Skeletal muscle cell (primary cell): ENCODE measurements at places on chromosomes 12 and 14.

DNA sequence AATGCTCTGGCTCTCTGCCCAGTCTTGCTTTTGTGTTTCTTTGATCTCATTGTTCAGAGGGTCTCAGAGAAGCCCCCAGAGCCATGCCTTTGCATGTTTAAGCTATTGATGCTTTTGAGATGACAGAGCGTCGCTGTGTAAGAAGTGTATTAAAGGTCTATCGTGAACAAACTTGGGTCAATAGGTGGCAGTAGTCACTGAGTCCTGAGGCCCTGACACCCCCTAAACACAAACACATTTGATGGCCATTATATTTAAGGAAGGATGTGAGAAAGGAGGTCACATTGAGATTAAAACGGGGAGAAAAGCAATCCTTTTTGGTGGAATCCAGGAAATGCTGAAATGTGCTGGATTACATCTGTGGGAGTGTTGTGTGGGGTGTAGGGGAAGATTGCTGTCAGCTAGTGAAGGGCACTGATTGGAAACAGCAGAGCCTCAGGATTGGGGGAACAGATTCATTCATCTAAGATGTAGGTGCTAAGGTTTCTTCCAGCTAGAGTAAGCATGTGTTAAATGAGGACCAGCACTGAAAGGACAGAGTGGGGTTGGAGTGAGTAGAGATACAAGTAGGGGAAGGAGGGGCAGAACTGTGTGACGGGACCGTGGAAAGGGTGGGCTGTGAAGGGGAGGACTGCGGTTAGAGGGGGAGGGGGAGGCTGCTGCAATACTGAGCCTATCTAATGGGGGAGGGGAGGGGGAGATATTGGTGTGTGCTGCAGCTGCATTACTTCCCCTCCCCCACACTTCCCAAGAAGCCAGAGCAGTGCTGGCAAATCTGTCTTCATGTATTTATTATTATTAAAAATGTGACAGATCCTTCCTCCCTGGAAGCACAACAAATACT, 12.7 kb downstream of the NGDN start:
- DNase-seq, result no peak

- DNase-seq, result peak; percentile 93
Measured at GRCh38 chr12:67910360-67911274, 78.6 kb upstream of the IFNG-AS1 start.

- no peak for DNase-seq
Measured at GRCh38 chr12:15205341-15206010, 15.7 kb downstream of the RERG start.

DNA sequence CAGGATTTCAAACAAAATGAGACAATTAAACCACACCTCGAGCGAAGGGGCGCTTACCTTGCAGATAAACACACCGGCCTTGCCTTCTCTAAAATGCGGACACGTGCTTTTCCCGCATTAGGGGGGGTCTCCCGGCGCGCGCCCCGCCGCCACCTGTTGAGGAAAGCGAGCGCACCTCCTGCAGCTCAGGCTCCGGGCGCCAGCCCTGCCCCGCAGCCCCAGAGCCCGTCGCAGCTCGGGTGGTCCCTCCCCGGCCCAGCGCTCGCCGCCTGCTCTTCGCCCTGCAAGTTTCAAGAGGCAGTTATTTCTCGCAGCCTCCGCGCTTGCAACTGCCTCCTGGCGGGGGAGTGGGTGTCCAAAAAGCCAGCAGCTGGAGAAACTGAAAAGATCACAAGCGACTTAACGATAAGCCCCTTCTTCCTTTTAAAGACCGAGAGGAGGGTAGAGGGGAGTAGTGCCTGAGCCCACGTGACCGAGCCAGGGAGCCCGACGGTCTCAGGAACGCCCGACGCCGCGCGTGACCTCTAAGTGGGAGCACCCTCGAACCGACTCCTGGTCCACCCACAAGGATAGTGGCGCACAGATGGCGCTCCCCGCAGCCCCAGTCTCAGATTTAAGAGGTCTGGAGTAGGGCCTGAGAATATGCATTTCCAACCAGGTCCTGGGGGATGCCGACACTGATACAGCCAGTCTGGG, at the start of gene ESR2:
TSS of gene ESR2 (minus strand) at position 396 of the 696 bp plus-strand sequence. CDS start 11,386 bp downstream, outside the sequence.
- no peak for DNase-seq

DNA sequence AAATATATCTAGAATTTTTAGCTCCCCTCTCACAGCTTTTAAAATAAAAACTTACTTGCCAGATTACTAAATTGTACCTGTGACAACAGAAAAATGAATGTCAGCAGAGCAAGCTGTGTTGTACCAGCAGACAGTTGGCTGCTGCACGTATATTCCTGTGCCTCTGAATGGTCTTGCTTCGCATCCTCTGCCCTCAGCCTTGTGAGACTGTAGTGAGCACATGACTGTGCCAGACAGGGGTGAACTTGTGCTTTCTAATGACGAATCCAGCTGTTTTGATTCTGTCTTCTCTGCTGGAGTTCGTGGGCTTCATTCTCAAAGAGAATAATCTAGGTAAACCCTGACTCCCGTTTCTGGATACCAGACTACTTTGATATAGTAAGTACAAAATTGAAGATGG, 58.3 kb upstream of the FRMD6 start:
- no peak for DNase-seq

- DNase-seq, result no peak
Measured at GRCh38 chr14:34374998-34375740, 86.9 kb downstream of the SPTSSA start.

- DNase-seq, result no peak
Measured at GRCh38 chr12:91622981-91623380, 440.4 kb upstream of the DCN start.

- DNase-seq, result no peak
Measured at GRCh38 chr12:7068240-7068993, 7.9 kb downstream of the C1S start.

DNA sequence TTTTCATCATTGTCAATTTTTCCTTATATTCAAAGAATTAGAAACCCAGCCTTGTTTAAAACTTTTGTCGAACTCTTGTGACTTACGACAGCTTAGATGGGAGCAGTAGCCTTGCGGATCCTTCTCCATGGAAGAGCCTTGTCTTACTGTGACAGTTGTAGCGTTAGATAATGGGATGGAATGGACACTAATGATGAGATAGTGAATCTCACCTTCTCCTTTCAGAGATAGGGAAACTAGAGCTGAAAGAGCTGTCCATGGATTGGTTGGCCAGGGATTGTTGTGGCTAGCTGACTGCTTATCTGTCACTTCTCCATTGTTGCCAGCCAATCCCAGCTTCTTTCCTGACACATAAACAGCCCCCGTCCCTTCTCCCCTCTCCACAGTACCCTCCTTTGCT, 59.4 kb downstream of the BHLHE41 start:
- no peak for DNase-seq

DNA sequence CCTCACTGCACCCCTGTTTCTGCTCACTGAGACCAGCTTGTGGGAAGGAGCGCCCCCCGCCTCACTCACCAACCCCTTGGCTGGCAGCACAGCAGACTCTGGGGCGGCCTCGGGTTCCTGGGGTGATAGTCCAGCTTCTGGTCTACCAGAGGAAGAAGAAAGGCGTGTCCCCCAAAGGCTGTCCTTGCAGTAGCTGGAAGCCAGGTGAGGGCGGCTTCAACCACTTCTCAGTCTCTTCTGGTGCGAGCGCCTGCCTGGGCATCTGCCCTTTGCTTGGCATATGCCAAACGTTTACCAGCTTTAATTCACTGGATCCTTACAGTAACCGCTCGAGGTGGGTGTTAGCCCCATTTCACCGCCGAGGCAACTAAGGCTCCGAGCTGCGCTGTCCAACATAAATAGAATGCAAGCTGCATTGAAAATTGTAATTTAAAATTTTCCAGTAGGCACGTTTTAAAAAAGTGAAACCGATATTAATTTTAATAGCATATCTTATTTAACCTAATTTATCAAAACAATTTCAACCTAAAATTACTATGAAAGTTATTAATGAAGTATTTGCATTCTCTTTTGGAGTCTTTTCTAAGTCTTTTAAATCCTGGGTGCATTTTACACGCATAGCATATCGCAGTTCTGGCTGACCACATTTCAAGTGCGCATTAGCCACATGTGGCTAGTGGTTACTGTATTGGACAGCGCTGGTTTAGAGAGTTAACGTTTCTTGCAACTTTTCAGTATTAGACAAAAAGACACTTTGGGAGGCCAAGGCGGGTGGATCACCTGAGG, 872 bp downstream of the FAM177A1 start:
- DNase-seq, result no peak

GRCh38 chr14:21227981-21228380, 41.3 kb downstream of the HNRNPC start:
- no peak for DNase-seq

GRCh38 chr14:68862954-68863594, 70.2 kb upstream of the ZFP36L1 start:
- DNase-seq, result peak; percentile 33

GRCh38 chr12:92337128-92337527, 191.5 kb upstream of the BTG1 start:
- no peak for DNase-seq

GRCh38 chr12:46148327-46149078, 120.3 kb downstream of the SLC38A1 start:
- DNase-seq, result no peak

DNA sequence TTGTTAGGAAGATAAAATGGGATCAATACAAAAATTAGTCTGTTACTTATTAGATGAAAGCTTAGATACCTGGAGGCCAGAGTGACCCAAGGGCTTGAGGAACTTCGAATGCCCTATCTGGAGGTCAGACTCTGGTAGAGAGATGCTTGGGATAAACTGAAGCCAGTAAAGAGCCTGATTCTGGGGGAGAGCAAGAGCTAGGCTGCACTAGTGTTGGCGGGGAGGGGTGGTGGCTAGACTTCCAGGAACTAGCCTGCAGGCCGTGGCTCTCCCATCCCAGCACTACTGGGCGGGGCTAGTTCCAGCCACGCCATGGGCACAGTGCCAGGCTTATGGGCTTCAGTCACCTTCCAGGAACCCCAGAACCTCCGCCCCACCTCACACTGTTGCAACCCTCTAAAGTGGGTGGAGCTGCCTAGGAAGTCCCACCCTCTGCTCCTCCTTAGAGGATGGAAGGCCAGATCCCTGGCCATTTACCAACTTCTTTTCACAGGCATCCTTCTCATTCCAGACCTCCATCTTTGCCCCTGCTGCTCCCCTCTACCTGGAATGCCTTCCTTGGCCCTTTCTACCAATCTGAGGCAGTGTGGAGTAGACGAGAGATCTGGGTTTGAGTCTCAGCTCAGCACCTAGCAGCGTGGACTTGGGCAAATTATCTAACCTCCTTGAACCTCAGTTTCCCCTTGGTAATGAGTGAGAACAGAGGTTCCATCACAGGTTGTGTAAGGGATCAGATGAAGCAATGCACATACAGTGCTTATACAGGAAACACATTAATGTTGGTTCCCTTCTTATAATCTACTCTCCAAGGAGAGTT, 6.3 kb upstream of the NFE2 start:
- peak; percentile 51 for DNase-seq

- DNase-seq, result no peak
Measured at GRCh38 chr12:57047981-57048380, 1.9 kb downstream of the MYO1A start.

GRCh38 chr12:51621156-51621922, 30.3 kb downstream of the SCN8A start:
- DNase-seq, result peak; percentile 23
